Epithelial cell of umbilical artery (primary cell): ENCODE measurements at places on chromosomes 12 and 14. TPM values are rescaled to one million over a fixed set of nuclear protein-coding genes. Genes with fewer than 3 reads are reported as not detected.

FAM186B gene
- 0.32 TPM in 1 of 2 replicates, not detected in the other for total RNA-seq

KRT79 gene
- total RNA-seq: under 0.01 TPM in 1 of 2 replicates, not detected in the other

CMA1 gene
- total RNA-seq: not detected in 2 replicates

TMEM253 gene
- total RNA-seq: not detected in 2 replicates

MAP4K5 gene
- total RNA-seq: 48.1 and 77.1 TPM in 2 replicates

GLS2 gene
- not detected in 2 replicates for total RNA-seq

VIPAS39 gene
- total RNA-seq: 35.4 and 36.0 TPM in 2 replicates

IL23A gene
- 0.32 TPM in 1 of 2 replicates, not detected in the other for total RNA-seq

STK38L gene
- total RNA-seq: 35.1 and 72.3 TPM in 2 replicates

SALL2 gene
- total RNA-seq: 1.2 and 1.3 TPM in 2 replicates

PSME1 gene
- total RNA-seq: 105 and 223 TPM in 2 replicates

SETD3 gene
- 63.8 and 67.6 TPM in 2 replicates for total RNA-seq

SLC25A47 gene
- total RNA-seq: not detected in 2 replicates

SLC2A14 gene
- total RNA-seq: not detected in 2 replicates

GLIPR1 gene
- 20.8 and 36.9 TPM in 2 replicates for total RNA-seq

PRICKLE1 gene
- total RNA-seq: 3.6 and 6.1 TPM in 2 replicates

BDKRB1 gene
- 0.30 and 0.32 TPM in 2 replicates for total RNA-seq
